Activated CD4-positive, CD25-positive, alpha-beta regulatory T cell treated with anti-CD3 and anti-CD28 coated beads, Interleukin-2, amount 50 U/mL, for 24 hours (primary cell): ENCODE measurements at places on chromosomes 7 and 10.

GRCh38 chr7:3153118-3153517 lies 109.5 kb upstream of the CARD11 start:
- ATAC-seq: peak; percentile 64

- ATAC-seq: no peak
Measured at GRCh38 chr7:143237366-143237765, 15.5 kb downstream of the TAS2R40 start.

DNA sequence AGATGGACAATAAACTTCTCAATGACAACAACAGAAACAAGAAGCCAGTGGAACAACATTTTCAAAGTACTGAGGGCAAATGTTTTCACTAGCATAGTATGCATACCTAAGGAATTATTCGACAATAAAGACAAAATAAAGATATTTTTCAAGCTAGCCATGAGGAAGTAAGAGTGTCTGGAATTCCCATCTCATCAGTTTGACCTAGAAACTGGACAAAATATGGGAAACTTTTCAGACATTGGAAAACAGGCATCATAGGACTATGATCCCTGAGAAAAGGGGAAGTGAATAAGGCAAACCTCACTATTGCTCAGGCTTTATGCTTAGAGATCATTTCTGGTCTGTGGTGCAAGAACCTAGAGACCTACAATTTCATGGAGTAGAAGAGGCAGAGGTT lies 86.3 kb downstream of the OAT start:
- no peak for ATAC-seq

- ATAC-seq: no peak
Measured at GRCh38 chr7:105279688-105280007, 109.1 kb downstream of the SRPK2 start.

DNA sequence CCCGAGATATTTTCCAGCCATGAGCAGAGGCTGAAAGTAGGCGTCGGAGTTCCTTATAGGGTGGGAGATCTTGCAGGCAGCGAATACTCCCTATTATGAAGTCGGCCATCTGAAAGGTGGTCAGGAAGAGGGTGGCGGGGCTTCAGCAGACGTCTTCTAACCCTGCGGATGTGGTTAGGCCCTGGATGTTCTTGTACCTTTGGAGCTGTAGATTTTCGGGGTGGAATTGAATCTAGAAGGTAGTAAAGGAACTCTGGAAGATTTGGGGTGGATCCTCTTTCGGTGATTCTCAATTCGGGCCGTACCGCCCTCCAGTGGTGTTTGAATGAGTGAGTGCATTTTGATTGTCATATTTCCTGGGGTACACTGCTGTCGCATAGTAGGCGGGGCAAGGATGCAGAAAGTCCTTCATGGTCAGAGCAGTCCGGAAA lies 635 bp downstream of the NUP205 start:
- peak; percentile 67 for ATAC-seq

DNA sequence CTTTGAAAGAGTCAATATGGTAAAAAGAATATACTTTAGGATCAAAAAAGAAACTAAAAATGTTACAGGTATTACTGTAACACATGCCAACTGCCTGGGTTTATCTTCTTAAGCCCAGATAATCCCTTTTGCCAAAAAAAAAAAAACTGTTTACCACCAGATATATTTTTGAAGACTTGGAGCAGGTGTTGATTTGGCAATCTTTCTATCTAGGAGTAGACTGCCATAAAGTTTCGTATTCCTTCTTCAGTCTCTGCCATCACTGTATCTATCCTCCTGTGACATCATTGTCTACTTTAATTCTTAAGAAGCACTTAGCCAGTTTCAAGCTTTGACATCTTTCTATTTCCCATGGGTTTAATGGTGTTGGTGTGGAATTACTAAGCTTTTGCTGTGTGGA lies 161.0 kb downstream of the ST7 start:
- no peak for ATAC-seq

- no peak for ATAC-seq
Measured at GRCh38 chr7:63077841-63078240, 920.8 kb upstream of the ZNF722 start.

DNA sequence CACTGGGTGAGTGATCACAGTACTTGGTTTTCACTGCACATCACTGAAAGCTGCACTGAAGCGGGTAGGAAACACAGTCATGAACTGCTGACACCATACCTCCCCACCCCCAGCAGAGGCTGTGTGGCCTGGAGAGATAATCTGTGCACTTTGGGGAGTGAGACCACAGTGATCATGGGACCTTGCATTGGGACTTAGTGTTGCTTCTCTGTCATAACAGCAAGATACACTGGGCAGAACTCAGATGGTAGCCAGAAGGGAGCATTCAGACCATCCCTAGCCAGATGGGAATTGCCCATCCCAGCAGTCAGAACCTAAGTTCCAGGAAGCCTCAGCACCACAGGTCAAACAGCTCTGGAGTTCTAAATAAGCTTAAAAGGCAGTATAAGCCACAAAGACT lies 346.4 kb upstream of the TMEM229A start:
- no peak for ATAC-seq

- no peak for ATAC-seq
Measured at GRCh38 chr7:55061726-55062499, 43.1 kb downstream of the EGFR start.

GRCh38 chr10:58555170-58555929 lies 42.7 kb downstream of the BICC1 start:
- no peak for ATAC-seq

DNA sequence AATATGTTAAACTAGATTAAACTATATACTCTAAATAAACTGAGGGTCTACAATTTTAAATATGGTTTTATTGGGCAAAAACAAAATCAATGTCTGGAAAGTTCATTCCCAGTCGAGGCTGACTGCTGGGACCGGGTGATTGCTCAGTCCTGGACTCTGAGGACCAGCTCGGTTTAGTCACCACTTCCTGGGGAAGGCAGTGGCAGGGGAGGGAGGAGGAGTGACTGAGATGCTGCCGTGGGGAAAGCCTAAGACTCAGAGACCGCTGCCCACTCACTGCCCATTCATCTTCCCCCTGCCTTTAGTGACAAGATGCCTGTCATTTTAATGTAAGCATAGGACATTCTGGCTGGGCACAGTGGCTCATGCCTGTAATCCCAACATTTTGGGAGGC lies 29.0 kb downstream of the ATOH7 start:
- no peak for ATAC-seq

GRCh38 chr7:127953423-127954356 lies 77.5 kb downstream of the LRRC4 start:
- no peak for ATAC-seq

GRCh38 chr10:44476409-44477045 lies 91.6 kb upstream of the CXCL12 start:
- ATAC-seq: no peak

DNA sequence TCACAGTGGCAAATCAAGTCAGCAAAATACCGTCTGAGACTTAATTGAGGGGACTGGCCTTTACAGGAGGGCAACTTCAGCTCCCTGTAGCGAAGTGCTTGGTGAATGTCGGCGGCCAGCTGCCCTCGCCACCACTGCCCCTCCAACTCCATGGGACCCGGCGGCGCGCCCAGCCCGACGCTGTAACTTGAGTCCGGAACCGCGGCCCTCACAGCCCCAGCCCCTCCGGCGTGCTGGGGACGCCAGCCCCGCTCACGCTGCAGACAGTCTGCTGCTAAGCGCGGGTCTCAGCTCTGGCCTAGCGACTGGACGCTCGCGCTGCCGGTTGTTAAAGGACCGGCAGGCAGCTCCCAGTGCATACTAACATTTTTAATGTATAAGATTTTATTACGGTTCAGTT lies 113.4 kb upstream of the NUPR2 start:
- no peak for ATAC-seq

DNA sequence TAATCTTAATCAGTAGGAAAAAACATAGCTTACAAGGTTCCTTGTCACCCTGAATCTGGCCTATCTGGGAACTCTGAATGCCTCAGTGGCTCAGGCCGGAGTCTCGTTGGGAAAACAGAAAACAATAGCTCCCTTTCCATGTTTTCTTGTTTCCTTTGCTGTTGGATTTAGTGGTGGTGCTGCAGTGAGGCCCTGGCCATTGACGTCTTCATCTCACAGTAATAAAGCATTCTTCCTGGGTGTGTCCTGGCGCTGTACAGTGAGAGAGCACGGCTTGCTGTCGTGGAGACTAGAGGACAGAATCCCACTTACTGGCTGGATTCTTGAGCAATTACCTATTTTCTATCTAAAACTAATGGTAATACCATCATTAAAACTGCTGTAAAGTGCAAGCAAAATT lies 1.3 kb upstream of the SPOCK2 start:
- ATAC-seq: no peak

DNA sequence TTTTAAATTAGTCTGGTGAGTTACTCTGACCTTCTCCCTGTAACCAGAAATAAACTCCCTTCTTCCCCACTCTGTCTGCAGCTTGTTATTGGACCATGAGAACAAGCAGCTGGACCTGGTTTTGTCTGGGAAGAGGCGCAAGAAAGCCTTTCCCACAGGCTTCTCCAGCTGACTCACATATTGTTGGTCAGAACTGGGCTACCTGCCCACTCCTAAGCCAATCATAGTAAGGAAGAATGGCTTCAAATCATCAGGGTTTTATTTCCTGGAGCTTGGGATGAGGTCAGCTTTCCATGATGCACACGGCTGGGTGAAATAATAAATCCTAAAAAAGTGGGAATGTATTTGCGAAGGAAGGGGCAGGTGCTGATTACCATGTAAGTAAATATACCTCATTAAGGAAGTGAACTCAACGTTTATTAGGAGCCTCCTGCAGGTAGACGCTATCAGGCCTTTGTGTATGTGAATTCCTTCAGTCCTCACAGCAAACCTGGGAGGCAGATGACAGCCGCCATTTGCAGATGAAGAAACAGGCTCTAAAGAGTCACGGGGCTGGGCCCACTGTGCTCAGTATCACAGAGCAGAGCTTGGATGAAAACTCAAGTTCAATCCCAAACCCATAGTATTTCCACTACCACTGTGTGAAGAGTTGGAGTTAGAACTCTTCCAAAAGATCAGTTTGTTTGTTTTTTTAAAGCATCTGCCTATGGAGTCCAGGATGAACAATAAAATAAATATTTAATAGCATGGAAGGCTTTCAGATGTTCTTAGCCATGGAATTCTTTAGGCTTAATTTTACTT lies 32.8 kb downstream of the IL15RA start:
- no peak for ATAC-seq

DNA sequence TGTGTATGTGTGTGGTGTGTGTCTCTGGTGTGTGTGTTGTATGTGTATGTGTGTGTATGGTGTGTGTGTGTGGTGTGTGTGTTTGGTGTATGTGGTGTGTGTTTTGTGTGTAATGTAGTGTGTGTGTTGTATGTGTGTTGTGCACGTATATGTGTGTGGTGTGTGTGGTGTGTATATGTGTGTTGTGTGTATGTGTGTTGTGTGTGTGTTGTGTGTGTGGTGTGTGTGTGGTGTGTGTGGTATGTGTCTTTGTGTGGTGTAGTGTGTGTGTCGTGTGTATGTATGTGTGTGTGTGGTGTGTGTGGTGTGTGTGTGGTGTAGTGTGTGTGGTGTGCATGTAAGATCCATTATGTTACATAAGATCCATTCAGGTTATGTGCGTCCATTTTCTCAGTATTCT lies 21.9 kb upstream of the VIPR2 start:
- no peak for ATAC-seq

GRCh38 chr10:69736886-69737641 lies 64.6 kb upstream of the COL13A1 start:
- ATAC-seq: no peak

- ATAC-seq: no peak
Measured at GRCh38 chr7:32670110-32671025, 175.1 kb downstream of the AVL9 start.

- ATAC-seq: no peak
Measured at GRCh38 chr7:41030673-41031072, 672.2 kb downstream of the INHBA start.

DNA sequence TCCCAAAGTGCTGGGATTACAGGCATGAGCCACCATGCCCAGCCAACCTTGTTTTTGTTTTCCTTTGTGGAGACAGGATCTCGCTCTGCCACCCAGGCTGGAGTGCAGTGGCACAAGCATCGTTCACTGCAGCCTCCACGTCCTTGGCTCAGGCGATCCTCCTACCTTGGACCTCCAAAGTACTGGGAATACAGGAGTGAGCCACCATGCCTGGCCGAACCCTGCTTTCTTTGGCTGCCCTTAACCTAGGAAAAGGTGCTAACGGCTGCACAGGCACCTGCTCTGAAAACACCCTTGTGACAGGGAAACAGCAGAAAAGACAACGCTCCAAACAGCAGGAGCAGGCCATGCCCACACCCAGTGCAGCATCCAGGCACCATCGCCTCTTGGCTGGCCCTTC lies 71.9 kb downstream of the OAT start:
- no peak for ATAC-seq

GRCh38 chr10:49172061-49172776 lies 16.0 kb downstream of the TMEM273 start:
- ATAC-seq: no peak

- no peak for ATAC-seq
Measured at GRCh38 chr7:148702876-148703670, 4.4 kb downstream of the CUL1 start.

- ATAC-seq: no peak
Measured at GRCh38 chr7:92643821-92644220, 53.6 kb upstream of the FAM133B start.

DNA sequence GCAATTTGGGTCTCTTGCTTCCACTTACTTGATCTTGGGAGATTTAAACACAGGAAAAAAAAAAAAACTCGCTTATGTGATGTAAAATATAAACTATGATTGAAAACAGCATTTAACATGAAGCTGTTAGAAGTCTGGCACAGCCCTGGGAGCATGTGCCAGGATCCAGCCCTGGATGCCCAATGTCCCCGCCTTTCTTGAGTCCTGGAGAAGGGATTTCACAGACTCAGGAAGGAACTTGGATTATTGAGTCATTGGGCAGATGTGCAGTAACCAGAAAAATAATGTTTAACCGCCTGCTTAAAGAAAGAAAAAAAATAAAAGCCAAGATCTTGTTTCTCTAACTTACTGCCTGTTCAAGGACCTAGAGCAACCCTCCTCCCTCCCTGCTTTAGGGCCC lies 3.7 kb upstream of the JCAD start:
- ATAC-seq: no peak

DNA sequence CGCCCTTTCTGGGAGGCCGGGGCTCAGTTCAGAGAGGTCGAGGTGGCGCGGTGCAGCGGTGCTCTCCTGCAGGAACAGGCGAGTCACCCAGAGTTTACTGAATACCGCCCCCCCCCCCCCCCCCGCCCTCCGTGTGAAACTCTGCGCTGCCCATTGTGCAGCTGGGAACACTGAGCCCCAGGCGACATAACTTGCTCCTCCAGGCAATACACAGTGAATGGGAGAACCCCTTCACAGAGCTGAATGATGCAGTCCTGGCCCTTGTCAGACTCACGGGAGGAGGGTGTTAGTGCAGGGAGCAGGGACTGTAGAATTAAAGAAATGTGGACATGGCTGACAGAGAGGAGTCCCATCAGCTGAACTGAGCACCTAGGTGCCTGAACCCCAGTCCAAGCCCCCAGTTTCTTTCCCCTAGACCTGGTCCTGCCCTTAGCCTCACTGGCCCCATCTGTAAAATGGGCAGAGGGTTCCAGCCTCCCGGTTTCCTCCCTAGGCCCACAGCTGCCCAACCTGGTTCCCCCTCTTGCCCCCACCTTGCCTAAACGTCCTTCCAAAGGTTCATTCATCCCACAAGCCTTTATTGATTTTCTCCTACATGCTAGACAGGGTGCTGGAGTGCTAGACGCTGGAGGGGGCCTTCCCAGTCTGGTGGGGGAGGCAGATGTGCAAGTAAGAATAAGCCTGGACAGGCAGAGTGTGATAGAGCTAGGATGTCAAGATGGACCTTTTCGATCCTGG lies 869 bp upstream of the LOXL4 start:
- ATAC-seq: no peak
